ENCODE measurements at places on chromosomes 2 and 18.

DNA sequence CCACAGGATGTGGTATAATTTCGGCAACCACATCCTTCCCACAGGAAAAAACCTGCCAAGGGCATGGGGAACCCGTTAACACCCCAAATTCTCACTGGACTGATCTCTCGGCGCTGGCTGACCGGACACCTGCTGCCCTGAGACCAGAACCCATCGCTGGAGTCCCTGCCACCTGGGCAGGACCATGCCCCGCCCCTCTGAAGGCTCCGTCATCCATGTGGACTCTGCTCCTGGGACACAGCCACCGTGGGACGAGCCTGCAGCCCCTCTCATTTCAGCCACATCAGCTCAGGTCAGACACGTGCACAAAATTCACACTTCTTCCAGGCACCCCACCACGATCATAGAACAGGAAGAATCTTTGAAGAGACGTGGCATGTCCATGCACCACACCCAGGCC is 108.2 kb downstream of the ZNF516 start:
- DNase-seq = no peak

- no peak for DNase-seq
Observed at GRCh38 chr2:54638103-54638502, 85.4 kb upstream of the EML6 start.

DNA sequence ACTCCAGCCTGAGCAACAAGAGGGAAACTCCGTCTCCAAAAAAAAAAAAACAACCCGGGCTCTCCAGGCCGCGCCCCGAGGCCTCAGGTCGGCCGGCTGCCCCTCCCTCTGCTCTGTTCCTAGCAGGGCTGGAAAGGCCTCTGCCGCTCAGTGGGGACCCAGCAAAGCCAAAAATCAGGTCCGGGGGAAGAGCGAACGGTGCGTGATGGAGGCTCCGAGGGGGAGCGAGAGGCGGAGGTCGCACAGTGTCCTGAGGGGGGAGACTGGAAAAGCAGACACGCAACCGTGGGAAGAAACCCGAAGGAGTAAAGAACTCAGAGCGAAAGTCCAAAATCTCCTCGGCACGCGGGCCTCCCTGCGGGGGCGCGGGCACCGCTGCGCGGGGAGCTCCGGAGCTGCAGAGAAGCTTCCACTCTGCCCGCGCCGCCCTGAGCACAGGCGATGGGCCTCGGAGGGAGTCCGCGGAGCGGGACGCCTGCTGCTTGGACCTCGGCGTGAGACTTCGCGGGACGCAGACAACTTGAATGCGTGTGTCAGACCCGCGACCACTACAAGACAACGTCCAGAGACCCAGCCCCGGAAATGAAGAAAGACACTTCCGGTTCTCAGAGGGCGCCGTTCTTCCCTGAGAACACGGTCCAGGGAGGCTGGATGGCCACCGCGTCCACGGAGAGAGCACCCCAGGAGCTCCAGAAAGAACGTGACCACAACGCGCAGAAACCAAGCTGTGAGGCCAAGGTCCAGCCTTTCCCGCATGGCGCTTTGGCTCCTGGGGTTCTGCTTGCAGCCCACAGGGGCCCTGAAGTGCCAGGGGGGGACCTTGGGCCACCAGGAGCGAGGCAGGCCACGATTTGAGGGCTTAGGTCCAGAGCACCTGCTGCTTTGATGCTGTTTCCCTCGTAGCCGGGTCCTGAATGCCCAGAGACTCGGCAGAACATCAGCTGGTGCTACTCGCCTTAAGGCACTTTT is 219.8 kb downstream of the DPP10 start:
- peak; percentile 10 for DNase-seq

DNA sequence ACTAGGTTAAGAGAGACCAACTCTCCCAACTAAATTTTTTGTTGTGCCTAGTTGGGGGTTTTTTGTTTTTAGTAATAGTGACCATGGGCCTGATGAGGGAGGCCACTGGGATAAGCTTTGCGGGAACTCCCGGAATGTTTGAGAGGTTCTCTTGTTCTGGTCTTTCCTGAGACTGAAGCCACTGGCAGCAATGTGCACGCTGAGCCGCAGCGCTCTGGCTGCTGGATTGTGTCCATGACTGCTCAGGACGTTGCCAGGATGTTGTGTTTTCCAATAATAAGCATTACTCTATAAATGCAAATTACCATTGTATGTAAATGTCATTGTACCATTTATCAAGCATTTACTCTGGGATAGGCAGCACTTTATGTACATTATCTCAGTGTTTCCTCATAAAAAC is 126.1 kb downstream of the GALNT1 start:
- no peak for DNase-seq

DNA sequence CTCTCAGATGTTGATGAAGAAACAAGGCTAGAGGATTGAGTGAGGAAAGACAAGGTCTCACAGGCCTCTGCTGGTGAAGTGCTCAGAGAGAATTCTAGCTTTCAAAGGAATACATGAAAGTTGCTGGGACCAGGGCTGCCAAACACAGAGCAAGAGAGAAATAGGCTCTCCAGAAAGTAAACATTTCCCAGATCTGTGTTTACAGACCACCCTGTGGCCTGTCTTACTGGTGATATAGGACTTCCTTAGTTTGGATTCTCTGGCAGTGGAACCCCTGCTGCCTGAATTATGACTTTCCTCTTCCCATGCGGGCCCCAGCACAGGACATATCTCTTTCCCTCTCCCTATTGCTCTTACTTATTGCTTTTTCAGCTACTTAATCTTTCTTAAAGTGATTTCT is 64.5 kb downstream of the TACR1 start:
- DNase-seq = no peak

DNA sequence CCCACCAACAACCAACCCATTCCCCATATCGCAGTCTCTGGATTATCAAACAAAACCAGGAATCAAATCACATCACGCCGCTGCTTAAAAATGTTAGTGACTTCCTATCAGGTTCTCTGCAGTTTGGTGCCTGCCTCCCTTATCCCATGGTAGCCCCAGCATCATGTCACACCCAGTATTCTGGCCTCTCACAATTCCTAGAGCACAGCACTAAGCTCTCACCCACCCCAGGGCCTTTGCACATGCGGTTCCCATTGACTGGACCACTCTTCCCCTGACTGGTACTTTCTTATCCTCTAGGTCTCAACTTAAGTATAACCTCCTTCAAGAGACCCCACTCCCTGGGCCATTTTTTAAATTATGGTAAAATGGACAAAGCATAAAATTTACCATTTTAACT is 12.8 kb downstream of the ATP8B1 start:
- DNase-seq = no peak

- DNase-seq = no peak
Observed at GRCh38 chr18:486929-487740, 13.4 kb downstream of the COLEC12 start.

- no peak for DNase-seq
Observed at GRCh38 chr2:224909885-224910573, 132.2 kb downstream of the DOCK10 start.

GRCh38 chr18:78271790-78272189 is 707.8 kb upstream of the SALL3 start:
- DNase-seq = no peak

- DNase-seq = no peak
Observed at GRCh38 chr2:98804736-98805135, 73.8 kb upstream of the MGAT4A start.

GRCh38 chr2:206341396-206341795 is 66.9 kb downstream of the ZDBF2 start:
- DNase-seq = no peak

- DNase-seq = peak; percentile 37
Observed at GRCh38 chr2:41698678-41699422, 349.0 kb upstream of the PKDCC start.

DNA sequence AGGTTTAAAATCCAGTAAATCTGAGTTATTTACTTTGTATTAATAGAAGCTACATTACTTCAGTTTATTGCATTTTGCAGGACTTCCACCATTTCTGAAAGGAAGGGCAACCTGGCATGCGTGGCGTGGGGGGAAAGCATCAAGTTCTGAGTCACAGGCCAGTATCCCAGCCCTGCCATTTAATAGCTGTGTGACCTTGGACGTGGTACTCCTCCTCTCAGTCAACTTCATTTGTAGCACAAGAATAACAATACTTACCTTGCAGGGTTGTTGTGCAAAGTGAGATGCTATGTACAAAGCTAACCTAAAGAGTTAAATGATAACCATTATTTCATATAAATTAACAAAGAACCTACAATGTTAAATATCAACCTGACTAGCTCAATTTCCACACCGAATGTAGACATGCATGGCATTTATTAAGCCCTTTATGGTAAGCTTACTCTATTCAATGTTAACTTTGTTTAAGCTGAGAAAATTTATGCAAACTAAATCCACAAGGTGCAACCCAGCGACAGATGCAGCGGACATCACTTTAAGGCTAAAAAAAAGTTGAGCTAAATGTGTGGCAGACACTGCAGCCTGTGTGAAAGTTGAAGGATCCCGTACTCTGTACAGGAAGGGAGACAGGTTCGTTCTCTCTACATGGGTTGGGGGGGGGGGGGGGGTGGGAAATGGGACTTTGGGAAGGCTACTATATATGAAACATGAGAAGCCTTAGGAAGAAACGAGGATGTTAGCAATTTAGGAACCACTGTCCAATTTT is 17.2 kb upstream of the STPG4 start:
- no peak for DNase-seq

DNA sequence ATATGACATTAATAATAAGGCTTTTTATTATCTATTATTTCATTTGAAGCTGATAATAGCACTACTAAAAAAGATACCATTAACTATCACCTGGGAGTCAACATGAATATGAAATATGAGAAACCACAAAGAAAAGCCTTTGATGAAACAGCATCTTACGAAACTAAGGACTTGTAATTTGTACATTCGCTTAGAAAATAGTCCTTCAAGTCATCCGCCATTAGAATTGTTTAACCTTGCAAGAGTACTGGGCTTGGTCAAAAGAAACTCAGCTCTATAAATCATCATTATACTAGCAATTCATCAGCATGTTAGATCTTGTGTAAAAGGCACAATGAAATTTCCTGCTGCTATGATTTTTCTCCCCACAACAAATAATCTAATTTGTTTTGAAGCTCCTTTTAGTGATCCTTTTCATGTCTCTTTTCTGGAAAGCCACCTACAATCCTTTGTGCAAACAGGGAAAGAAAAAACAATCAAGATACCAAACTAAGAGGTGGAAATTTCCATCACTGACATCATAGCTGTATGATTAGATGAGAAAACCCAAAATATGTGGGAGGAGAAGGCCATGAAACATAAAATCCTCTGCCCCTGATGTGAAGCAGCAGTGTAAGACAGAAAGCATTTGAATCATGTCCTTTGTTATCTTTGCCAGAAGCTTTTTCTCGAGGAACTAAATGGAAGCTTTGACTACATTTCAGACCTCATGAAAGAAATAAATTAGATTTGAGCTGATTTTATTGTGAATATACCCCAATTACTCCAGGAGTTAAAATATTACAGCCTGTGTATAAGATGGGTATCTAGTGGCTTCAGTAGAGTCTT is 31.2 kb downstream of the SCN9A start:
- DNase-seq = no peak

GRCh38 chr2:101793277-101793969 is 95.9 kb downstream of the MAP4K4 start:
- no peak for DNase-seq

GRCh38 chr18:61572871-61573270 is 239.6 kb downstream of the CDH20 start:
- no peak for DNase-seq

DNA sequence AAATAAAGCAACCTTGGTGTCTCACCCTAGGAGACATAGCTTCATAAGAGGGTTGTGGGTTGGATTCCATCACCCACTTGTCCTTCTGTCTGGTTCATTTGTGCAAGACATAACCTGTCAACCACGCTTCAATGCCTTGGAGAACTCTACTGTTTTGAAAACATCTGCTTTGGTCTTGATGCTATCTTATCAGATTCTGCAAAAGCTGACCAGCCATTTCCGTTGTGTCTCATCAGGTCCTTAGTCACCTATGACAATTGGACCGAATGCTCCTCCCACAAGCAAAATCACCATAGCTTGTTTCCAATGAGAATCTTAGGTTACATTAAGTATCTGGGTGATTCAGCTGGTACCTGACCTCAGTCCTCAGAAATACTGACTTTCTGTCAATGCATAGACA is 35.4 kb downstream of the STAT4 start:
- DNase-seq = peak; percentile 68

Data from stimulated activated naive CD8-positive, alpha-beta T cell treated with anti-CD3 and anti-CD28 coated beads, Interleukin-15, Interleukin-2, amounts not matched to agents 100 U/mL and 50 U/mL, for 24 hours (primary cell).